Stimulated activated CD8-positive, alpha-beta memory T cell treated with anti-CD3 and anti-CD28 coated beads, Interleukin-15, amount 100 ng/mL, for 24 hours (primary cell): ENCODE measurements at places on chromosomes 12 and 14.

- peak; percentile 13 for DNase-seq
Observed at GRCh38 chr14:80987235-80988032, 32.0 kb downstream of the TSHR start.

DNA sequence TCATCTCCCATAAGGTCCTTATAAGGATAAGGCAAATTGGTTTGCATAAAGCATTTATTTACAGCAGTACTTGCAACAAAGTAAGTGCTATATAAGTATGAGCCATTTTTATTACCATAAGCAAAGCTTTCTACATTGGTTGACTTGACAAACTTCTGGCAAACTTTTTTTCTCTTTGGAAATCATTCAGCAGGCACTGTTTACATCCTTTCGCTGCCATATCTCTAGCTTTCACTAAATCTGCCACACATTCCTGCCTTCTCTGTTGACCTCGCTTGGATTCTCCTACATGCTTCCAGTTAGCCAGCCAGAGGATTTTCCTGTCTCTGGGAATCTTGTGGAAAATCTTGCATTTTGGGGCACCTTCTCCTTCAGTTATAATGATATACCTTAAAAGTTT, 21.8 kb upstream of the HDAC7 start:
- no peak for DNase-seq

- no peak for DNase-seq
Observed at GRCh38 chr12:12582895-12583303, 20.2 kb upstream of the DUSP16 start.

GRCh38 chr14:24664366-24664765, 30.4 kb upstream of the GZMB start:
- DNase-seq: no peak

DNA sequence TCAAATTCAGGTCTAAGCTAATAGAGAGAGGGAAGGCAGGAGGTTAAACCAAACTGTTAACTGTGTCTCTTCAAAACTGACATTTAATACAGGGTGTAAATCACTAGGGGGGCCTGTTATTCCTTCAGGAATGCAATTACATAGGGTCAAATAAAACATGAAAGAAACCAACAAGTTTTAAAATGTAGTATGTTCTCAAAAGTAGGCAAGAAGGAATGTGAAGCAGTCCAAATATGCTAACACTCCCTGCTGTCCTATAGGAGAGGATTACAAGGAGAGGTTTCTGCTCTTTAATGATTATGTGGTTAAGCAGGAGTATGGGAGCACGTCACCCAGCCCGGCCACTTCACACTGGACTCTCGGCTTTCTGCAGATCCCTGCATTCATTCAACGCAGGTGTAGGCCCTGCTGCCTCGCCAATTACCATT, 42.5 kb upstream of the BMP4 start:
- DNase-seq: no peak

GRCh38 chr12:7788294-7788660, 925 bp upstream of the NANOG start:
- no peak for DNase-seq

DNA sequence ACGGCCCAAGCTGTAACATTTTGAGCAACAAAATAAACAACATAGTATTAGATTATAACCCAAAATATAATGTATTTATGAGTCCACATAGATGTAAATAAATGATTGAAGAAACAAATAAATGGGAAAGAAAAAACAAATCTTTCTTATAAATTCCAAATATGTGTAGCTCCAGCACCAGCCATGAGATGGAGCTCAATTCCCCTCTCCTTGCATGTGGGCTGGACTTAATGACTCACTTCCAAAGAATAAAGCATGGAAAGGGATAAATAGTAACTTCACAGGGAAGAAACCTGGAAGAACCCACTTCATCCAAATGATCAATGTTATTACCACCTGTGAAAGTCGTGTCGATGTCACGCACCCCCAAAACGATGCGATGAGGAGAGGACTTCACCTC, 158.8 kb downstream of the RPAP3 start:
- DNase-seq: no peak

DNA sequence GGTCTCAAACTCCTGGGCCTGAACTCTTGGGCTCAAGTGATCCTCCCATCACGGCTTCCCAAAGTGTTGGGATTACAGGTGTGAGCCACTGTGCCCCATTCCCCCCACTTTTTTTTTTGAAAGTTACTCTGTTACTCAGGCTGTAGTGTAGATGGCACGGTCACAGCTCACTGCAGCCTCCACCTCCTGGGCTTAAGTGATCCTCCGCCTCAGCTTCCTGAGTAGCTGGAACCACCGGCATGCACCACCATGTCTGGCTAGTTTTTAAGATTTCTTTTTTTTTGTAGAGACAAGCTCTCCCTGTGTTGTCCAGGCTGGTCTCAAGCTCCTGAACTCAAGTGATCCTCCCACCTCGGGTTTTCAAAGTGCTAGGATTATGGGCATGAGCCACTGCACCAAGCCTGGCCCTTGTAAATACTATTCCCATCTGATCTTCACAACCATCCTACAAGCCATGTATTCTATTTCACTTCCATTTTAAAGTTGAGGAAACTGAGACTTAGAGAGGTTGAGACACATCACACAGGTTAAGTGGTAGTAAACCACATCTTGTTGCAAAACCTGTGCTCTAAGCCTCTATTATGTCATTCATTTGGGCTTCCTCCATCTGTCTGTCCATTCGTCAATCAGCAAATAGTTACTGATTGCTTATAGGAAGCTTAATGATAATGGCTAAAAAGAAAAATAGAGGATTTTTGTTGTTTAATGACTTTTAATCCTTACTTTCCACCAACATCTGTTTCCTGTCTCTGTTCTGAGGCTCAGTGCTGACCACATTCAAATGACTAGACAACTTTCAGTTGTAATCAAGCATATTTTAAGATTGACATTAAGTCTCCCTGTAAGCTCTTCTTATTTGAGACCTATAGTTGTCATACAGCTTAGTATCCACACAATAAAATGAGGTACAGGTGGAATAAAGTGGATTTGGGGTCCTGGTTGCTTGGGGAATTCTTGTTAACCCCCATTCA, 9.2 kb downstream of the ASCL4 start:
- no peak for DNase-seq

DNA sequence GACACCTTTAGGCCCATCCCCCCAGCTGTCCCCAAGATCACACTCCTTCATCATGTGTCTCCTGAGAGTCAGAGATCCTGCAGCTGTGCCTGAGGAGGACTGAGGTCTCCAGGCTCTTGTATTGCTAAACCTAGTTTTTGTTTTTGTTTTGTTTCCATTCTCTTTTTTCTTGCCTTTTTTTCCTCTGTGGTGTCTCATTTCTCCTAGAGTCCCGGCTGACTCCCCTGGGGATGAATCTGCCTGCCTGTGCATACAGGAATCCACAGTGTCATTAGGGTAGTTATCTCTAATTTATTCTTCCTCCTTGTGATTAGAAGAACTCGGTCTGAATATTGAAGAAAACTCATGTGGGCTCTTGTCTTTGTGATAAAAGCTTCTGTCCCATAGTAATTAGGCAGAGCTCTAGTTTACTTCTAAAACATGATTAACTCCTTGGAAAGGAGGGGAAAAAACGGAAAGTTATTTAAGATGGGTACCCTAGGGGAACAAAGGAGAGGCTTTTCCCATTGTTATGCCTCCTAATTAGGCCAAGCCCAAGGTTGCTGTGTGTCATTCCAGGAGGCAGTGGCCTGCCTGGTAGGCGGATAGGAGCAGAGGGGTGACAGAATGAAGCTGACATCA, 343.2 kb downstream of the ZFP36L1 start:
- DNase-seq: no peak

GRCh38 chr12:71599210-71599609, 64.4 kb downstream of the ZFC3H1 start:
- no peak for DNase-seq

DNA sequence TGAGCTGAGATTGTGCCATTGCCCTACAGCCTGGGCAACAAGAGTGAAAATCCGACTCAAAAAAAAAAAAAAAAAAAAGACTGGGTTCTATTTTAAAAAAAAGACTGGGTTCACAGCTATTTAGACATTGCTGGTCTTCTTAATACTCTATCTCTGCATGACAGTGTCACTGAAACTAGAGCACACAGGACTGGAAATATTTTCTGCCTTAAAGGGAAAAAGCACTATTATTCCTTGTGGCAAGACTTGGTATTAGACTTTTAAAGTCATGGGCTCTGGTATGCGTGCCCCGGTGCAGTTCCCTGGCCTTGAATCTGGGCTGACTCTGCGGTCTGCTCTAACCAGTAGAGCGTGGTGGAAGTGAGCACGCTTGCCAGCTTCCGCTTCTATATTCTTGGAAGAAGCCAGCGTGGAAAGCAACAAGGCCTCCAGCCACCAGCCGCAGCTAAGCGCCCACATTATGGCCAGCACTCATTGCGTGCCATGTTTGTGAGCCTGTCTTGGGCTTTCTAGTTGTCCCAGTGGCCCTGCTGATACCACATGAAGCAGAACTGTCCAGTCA, 31.3 kb downstream of the PRKAB1 start:
- DNase-seq: no peak

- no peak for DNase-seq
Observed at GRCh38 chr12:57519796-57520052, 590 bp downstream of the DDIT3 start.

DNA sequence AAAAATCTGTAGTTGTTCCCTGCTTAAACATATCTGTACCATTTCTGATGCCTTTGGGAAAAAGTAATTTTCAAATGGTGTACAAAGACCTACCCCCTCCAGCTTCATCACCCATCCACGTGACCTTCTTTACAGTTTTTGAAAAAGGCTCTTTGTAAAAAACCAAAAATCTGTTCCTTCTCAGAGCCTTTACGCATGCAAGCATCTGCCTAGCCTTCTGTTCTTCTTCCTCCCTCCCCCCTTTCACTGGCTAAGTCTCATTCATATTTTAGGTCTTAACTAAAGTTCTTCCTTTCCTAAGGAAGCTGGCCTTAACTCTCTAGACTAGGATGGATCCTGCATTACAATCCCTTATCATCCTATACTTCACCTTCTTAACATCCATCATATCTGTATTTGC, 10.4 kb downstream of the CAPRIN2 start:
- no peak for DNase-seq

- DNase-seq: no peak
Observed at GRCh38 chr14:73976125-73976524, 26.0 kb downstream of the COQ6 start.

- DNase-seq: no peak
Observed at GRCh38 chr12:105418821-105419291, 88.4 kb downstream of the C12orf75 start.

- DNase-seq: no peak
Observed at GRCh38 chr14:61501714-61502458, 180.5 kb downstream of the PRKCH start.

GRCh38 chr14:59189091-59189785, 771 bp downstream of the DAAM1 start:
- DNase-seq: peak; percentile 19

- DNase-seq: no peak
Observed at GRCh38 chr14:104756477-104757237, 3.7 kb downstream of the SIVA1 start.

GRCh38 chr12:5083955-5084849, 40.5 kb downstream of the KCNA5 start:
- no peak for DNase-seq

- no peak for DNase-seq
Observed at GRCh38 chr14:90386321-90386720, 10.5 kb upstream of the CALM1 start.

- DNase-seq: no peak
Observed at GRCh38 chr14:105253329-105253682, 5.0 kb downstream of the BTBD6 start.

DNA sequence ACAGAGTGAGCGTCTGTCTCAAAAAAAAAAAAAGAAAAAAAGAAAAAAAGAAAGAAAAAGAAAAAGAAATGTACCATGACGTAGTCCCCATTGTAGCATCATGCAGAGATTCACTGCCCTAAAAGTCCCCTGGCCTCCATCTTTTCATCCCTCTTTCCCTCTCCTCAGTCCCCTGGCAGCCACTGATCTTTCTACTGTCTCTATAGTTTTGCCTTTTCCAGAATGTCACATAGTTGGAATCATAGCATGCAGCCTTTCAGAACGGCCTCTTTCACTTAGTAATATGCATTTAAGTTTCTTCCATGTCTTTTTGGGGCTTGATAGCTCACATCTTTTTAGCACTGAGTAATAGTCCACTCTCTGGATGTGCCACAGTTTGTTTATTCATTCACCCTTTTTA, 60.5 kb upstream of the NCOR2 start:
- no peak for DNase-seq

GRCh38 chr12:31928246-31929026, 30.8 kb upstream of the RESF1 start:
- DNase-seq: no peak

GRCh38 chr12:89552376-89552775, 26.5 kb upstream of the POC1B start:
- no peak for DNase-seq

DNA sequence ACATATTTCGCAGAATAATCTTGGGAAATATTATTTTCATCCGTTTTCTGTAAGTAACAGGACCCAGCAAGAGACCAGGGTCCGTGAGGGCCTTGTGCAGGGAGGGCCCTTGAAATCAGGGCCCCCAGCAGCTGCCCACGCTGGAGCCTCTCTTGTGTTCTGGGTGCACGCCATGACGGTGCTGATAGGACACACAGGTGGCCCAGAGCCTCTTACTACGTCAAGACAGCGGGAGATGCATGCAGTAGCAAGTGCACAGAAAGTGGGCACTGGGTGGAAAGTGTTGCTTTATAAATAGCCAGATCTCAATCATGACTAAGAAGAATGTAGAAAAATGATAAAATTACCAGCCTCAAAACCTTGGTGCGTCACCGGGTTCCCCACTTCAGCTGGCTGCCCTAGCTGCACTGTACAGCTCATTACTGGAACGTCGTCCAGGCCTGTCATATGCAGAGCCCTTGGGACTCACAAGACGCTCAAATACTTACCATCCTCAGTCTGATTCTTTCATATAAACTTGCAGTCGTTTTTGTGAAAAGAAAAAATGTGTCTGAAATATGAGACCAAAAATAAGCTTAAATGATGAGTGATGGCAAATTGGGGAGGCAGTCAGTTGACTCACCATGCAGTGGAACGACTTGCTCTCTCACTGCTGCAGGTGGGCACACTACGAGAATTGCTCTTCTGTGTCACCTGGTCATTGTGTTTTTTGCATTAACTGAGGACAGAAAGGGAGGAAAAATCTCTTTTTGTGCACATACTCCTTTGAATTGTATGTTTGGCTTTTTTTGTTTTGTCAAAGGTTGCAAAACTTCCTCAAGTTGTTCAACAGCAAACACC, 68.2 kb downstream of the DDX51 start:
- DNase-seq: no peak

DNA sequence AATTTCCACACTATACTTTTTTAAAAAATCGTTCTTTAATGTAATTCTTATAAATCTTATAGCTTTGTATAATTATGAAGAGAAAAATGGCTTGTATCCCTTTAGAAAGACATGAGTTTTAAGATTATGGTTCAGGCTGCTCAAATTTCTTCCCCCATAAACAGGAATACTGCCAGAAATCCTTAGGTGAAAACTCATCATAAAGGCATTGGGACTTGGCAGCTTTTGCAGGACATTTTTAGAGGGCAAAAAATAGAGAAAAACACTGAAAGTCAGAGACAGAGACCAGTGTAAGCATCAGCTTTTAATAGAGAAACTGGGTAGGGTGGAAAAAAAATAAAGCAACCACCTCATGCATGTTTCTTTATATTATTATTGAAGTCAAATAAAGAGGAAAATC, 29.1 kb downstream of the LRRK2 start:
- DNase-seq: no peak

- DNase-seq: no peak
Observed at GRCh38 chr14:89425931-89426330, 8.9 kb upstream of the FOXN3 start.
